ENCODE measurements at places on chromosomes 6 and 20.

DNA sequence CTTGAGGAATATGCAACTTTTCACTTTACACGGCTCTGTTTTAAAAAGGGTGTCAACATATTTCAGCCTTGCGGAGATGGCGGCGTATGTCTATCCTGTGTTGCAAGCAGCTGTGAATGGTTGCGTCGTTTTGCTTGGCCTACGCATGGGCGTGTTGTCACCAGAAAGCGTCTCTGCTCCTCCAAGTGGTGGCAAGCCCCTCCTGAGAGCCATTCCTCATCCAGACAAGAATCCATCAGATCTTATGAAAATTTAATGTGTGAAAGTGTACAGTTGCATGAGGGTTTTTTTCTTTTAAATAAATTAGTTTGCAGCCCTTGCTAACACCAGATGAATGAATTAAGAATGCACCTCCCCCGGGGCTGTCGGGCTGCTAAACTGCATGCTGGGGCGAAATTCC, 114.4 kb downstream of the PHACTR3 start:
- ATAC-seq, result no peak

GRCh38 chr6:89640804-89641203, 2.3 kb upstream of the LYRM2 start:
- ATAC-seq, result no peak

GRCh38 chr6:162372106-162372505, 355.5 kb downstream of the PRKN start:
- ATAC-seq, result no peak

- ATAC-seq, result no peak
These were observed 20.1 kb downstream of the B4GALT5 start for GRCh38 chr20:49693435-49694171.

DNA sequence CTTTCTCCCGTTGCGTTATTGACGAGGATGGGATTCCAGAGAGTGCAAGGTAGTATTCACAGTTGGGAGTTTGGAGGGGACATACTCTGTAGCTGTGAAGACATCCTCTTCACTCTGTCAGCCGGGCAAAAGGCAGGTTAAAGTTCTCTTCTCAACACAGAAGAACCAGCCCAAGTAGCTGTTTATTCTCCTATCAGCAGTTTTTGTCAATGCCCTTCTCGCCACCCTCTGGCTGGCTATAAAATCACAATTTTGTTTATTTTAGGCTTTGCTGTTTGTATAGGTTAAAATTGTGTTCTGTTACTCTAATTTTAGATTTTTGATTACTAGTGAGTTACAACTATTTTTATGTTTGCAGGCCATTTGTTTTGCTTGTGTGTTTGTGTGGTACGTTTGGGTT, 37.9 kb upstream of the MAS1 start:
- ATAC-seq, result no peak

GRCh38 chr20:432677-433299, 24.7 kb downstream of the RBCK1 start:
- ATAC-seq, result no peak

DNA sequence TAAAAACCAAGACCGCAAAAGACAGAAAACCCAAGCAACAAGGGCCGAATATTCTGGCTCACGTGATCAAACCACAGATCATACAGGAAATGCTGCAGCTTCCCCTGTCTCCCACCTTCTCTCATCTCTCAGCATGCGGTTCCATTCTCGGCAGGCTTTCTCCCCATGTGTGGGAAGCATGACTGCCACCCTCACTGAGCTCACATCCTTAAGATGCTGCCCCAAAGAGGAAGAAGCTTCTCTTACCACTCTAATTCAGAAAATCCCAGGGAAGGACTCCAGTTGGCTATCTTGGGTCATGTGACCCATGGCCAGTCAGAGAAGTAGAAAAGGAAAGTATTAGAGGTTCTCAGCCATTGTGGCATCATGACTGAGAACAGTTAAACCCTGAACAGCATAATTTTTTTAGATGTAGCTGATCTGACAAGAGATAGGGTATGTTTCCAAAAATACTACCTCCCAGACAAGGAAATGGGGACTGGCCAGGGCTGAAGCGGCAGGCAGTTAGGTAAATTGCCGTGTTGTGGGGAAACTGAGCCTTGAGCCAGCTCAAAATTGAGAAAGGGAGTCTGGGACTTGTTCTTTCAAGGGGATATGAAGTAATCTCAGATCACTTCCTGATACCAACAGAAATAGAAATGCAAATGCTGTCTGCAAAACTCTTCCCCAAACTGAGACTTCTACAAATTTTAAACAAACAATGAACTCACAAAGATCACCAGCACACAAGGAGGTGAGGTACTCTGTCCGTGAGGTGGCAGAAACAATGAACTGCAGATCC, 37.1 kb upstream of the GRM4 start:
- peak; percentile 89 for ATAC-seq

GRCh38 chr6:318243-318890, 26.1 kb downstream of the DUSP22 start:
- ATAC-seq, result no peak

DNA sequence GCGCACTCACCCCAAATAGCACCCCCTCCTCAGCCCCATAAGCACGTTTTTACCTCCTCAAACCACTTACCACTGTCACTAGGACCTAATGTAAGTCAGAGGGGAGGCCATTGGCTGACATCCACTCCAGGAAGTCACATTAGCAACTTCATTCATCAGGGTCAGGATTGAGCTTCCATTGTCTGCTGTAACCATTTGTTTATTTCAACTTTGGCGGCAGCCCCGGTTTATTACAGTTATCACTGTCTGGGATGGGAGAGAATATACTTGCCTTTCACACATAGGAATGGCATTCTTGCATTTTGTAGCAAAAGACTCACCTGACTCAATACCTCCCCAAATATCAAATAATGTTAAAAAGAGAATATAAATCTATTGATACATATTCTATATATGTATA, 38.3 kb downstream of the MAFB start:
- ATAC-seq, result no peak

DNA sequence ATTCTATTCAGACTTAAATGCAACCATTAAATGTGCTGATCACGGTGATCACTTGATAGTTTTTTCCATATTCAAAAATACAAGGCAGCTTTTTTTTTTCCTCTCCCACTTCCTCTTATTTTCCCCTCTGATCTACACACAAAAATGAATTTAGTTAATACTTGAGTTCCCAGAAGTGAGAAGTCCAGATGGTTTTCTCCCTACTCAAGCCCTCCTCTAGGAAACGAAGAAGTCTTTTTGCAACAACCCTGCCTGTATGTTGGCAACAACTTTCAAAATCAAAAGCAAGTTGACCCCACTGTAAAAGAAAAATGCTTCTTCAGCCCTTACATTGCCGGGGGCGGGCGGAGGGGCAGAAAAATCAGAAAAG, 24.3 kb downstream of the ARHGAP18 start:
- no peak for ATAC-seq

- no peak for ATAC-seq
These were observed 279.8 kb downstream of the EPHA7 start for GRCh38 chr6:93139408-93140081.

GRCh38 chr6:92684386-92684785, 735.0 kb downstream of the EPHA7 start:
- no peak for ATAC-seq

DNA sequence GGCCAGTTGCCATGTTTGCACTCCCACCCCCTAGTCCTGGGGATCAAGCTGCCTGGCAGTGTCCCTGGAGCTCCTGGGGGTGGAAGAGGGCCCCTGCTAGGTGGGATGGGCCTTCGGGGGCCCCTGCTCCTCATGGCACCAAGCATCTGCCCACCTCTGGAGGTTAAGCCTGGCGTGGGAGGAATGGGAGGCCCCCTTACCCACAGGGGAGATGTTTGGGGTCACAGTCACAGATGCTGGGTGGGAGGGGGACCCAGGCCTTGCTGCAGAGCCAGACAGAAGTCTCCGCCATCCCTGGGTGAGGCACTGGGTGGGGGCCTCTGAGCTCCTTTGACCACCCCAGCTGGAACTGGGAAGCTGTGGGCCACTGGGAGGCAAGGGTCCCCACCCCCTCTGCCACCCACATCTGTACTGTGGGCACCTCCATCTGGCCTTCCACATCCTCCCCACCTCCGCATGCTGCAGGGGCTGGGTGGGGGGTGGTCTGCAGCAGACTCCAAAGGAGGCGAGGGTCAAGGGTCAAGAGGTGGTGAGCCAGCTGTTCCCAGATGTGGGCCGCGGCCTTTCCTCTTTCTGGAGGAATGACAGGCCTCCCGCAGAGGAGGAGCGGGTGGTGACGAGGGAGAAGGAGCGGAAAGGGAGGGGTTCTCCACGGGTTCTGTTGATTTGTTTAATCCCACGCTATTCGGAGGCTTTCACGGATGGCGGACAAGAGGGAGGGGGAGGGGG, 41.5 kb downstream of the YTHDF1 start:
- no peak for ATAC-seq

DNA sequence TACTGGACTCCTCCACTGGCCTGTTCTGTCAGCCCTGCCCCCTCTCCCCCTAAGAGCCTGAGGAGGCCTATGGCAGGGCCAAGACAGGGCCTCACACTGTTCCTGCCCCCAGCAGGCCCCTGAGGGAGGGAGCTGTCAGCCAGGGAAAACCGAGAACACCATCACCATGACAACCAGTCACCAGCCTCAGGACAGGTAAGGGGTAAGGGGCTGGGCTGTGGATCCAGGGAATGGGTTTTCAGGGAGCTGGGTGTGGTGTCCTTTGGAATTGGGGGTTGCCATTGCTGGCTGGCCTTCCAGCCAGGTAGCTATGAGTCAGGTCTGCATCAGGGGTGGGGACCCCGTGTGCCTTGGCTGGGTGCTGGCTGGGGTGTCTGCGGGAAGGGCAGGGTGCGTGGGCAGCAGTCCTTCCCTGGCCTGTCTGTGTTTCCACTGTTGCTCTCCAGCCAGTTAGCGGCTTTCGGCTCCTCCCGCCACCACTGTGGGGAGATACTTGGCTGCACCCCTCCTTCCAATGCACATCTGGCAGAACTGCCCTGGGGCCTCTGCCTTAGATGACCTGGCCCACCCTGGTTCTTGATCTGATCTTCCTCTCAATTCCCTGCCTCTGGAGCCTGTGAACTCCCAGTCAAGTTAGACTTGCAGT, 3.9 kb downstream of the SLC29A1 start:
- ATAC-seq, result no peak

GRCh38 chr20:18909254-18909653, 95.7 kb downstream of the SCP2D1 start:
- ATAC-seq, result no peak

DNA sequence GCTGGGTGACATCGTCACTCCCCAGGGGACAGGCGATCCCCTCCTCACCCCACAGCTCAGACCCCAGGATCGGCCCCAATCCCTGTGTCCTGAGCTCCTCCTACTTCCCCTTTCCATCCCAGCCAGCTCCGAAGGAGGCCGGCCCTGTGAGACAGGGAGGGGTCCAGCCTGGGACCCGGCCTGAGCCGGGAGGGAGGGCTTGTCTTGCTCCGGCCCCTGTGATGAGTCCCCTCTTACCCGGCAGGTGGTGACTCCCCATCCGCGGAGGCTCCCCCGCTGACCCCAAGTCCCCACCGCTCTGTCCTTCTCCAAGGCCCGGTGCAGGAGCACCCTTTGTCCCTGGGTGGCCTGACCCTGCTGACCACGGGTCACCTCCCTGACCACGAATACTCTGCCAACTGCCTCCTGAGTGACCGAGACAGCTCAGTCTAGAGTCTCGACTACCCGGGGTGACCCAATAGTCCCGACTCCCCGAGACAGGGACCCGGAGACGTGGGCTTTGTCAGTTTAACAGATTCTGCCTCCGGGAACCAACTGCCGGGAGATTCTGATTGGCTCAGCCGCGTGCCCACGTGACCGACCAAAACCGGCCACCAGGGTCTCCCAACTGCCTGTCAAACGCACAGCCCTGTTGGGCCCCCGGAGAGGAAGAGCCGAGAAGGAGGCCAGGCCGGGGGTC, 187.4 kb upstream of the PROKR2 start:
- ATAC-seq, result no peak

GRCh38 chr20:10708351-10709185, 34.8 kb upstream of the JAG1 start:
- no peak for ATAC-seq

- no peak for ATAC-seq
These were observed 87.0 kb downstream of the ANKRD60 start for GRCh38 chr20:58141496-58141895.

DNA sequence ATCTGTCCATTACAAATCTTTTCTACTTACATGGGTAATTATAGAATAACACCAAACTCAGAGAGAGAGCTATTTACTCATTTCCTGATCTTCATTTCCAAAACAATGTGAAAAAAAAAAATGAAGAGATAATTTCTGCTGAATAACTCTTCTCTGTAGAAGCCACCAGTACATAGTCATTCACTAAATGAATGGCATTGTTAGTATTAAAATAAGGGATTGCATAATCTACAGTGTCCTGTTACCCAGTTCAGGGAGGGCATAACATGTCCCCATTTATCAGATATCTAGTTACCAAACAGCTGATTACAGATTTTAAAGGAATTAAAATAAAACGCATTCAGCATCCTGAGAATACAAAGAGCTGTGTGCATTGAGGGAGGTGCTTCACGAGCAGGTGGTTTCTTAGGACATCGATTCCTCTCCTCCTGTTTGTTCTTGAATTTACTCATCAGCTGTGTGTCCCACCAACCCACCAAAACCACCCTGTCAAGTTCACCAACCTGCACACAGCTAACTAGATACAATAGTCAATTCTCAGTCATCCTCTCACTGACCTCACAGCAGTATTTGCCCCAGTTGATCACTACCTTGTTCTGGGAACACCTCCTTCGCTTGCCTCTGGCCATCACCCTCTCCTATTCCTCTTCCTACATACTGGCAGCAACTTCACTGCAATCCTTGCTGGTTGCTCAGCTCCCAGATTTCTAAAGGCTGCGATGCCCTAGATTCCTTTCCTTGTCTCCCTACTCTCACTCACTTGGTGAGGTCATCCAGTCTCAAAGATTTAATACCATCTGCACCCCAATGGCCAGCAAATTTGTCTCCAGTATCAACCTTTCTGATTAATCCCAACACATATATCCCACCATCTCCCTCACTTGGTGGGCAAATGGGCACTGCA, 18.7 kb downstream of the CNKSR3 start:
- ATAC-seq, result no peak

DNA sequence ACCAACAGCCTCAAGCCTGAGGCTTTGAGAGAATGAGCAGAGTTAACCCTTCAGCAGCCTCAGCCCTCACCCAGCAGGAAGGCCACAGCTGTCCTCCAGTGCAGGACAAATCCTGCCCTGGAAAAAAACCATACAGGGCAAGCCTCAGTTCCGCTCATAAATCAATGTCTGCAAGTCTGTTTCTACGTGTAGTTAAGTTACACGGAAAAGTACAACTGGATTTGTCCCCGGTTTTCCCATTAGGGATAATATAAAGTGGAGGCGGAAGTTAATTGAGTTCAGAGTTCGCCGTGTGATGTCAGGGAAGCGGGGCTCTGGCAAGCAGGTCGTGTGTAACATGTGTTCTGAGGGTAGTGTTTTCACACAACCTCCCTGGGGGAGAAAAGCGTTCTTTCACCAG, 44.2 kb upstream of the EYA2 start:
- ATAC-seq, result no peak

DNA sequence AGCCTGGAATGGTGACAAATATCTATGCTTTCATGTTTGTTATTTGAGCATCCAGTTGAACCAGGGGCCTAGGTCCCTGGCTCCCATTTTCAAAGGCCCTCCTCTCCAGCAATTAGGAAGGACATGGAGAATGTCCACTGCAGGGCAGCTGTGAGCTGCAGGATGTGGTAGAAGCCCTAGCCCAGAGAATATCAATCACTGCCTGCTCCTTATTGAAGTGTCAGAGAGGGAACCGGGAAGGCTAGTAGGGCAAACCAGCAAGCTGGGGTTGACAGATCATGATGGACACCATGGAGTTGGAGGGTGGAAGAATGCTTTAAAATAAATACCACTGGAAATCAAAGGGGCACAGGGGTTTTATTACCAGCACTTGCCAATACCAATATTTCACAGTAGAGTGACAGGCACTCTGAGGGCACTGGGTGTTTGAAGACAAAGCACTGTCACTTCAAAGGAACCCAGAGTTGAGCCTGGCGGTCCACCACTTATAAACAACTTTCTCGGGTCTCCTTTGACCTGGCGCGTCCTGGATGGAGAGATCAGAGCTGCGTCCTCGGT, 47.7 kb downstream of the ZNF831 start:
- no peak for ATAC-seq
